ENCODE measurements at places on chromosomes 6 and 20.

DNA sequence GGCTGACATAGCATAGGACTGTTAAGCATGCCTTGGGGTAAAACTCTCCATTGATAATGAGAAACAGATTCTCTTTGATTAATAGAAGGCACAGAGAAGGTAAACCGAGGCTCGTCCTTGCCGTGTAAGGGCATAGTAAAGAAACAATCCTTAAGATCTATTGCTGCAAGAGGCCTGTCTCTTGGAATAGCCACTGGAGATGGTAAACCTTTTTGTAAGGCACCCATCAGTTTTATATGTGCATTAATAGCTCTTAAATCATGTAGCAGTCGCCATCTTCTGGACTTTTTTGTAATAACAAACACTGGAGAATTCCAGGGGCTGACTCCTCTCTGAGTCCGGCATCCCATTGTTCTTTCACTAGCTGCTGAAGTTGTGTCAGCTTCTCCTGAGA lies 8.4 kb upstream of the ABHD12 start:
- H3K27me3 ChIP-seq = no peaks in the 10 kb centered on the region
- no peaks in the 10 kb centered on the region for H3K4me1 ChIP-seq
- no peak overlapping the region for H3K4me3 ChIP-seq
- H3K27ac ChIP-seq = no peak overlapping the region

DNA sequence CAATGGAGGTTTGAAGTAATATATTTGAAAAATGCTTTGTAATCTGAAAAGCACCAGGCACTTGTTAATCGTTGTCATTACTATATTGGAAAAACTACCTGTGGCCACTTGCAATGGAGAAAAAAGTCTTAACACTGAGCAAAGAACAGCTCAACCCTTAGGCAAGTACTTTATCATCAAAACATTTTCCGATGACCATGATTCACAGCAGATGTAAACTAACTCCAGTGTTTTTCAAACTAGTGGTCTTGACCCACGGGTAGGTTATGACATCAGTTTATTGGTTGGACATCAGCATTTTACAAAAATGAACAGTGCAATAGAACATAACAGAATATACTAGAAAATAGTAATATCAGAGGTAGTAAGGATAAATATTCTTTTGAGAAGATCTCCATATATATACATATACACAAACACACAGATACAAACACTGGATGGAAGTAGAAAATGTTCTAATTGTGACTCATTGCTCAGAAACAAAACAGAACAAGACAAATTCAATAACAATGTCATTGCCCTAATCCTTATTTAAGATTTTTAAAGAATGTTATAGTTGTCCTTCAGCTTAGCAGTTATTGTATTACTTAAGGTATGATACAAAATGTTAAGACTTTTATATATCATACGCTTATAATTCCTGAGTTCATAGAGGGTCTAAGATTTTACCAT lies 123.0 kb downstream of the PLCB1 start:
- no peaks in the 10 kb centered on the region for H3K27me3 ChIP-seq
- no peak overlapping the region for H3K4me3 ChIP-seq
- no peak for DNase-seq
- no peak overlapping the region for H3K27ac ChIP-seq
- H3K4me1 ChIP-seq = no peaks in the 10 kb centered on the region

GRCh38 chr20:45189067-45189609 lies 14.4 kb downstream of the PI3 start:
- H3K27me3 ChIP-seq = no peaks in the 10 kb centered on the region
- H3K27ac ChIP-seq = no peak overlapping the region
- H3K4me1 ChIP-seq = no peaks in the 10 kb centered on the region

- no peak overlapping the region for H3K27ac ChIP-seq
- no peak for DNase-seq
- peaks cover 3% of the 10 kb centered on the region for H3K27me3 ChIP-seq
- no peaks in the 10 kb centered on the region for H3K36me3 ChIP-seq
- H3K4me1 ChIP-seq = peaks cover 6% of the 10 kb centered on the region
Observed at GRCh38 chr6:75935473-75935793, 137.0 kb downstream of the IMPG1 start.

DNA sequence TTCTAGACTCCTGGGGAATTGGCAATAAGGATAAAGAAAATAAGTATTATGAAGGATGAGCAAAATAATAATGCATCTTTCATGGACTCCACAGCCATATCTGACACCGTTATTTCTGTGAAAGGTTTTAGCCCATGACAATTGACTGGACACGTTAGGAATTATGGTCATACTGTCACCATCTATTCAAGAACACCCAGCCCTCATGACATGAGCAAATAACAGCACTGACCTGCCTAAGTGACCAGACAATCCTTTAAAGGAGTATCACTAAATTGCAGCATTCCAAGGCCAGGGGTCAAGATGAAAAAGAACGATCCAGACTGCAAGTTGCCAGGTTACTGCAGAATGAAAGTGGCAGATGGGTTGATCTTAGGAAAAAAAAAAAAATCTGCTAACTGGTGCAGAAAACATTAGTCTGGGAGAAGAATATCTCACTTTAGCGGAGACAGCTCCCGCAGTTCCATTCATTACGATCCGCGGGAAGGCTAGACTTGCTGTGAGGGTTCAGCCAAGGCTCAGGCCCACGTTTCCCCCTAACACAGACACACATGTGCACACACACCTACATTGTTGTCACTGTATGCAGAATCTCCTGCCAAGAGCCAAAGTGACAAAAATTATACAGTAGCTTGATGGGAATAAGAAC lies 237.7 kb upstream of the AGPAT4 start:
- no peaks in the 10 kb centered on the region for H3K4me1 ChIP-seq
- H3K36me3 ChIP-seq = no peaks in the 10 kb centered on the region
- no peak overlapping the region for H3K4me3 ChIP-seq
- H3K27ac ChIP-seq = no peak overlapping the region

DNA sequence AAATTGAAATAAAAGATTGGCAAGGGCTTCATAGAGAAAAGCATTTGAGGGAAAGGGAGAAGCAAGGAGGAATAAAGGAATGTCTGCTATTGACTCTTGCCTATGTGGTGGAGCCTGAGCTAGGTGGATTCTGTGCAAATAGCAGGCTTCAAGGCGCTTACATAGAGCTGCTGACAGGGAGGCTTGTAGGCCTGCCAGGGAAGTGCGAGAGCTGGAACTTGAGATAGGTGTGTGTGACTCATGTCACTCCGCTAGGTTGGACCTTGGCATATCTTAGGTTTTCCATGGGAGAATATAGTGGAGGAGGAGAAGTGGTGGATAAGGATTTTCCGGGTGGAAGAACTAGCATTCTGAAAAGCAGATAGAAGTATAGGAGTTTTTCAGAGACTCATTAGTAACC lies 14.0 kb downstream of the SNRNP48 start:
- H3K27me3 ChIP-seq = no peaks in the 10 kb centered on the region
- no peak overlapping the region for H3K4me3 ChIP-seq
- H3K36me3 ChIP-seq = peaks cover 68% of the 10 kb centered on the region
- no peaks in the 10 kb centered on the region for H3K4me1 ChIP-seq
- no peak for DNase-seq

DNA sequence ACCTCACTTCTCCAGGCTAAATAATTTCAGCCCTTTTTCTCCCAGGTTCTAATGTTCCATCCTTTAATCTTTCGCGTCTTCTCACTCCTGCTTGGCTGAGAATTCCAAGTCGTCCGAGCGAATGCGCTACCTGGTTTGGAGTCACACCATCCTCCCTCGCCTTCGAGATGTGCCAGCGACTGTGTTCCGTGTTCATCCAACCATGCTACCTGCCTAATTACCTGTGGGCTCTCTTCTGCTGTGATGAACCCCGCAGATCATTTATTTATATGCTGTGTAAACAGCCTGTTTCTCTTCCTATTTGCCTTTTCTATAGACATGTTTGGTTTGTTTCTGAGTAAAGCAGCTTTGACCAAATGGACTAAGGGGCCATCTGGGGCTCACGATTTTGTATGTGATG lies 83.5 kb upstream of the TMEM181 start:
- H3K27me3 ChIP-seq = no peaks in the 10 kb centered on the region
- H3K27ac ChIP-seq = no peak overlapping the region
- H3K36me3 ChIP-seq = peaks cover 14% of the 10 kb centered on the region
- no peaks in the 10 kb centered on the region for H3K4me1 ChIP-seq

GRCh38 chr20:25100914-25101313 lies 19.0 kb upstream of the VSX1 start:
- no peak overlapping the region for H3K27ac ChIP-seq
- H3K4me1 ChIP-seq = peaks cover 2% of the 10 kb centered on the region
- H3K36me3 ChIP-seq = no peaks in the 10 kb centered on the region
- H3K4me3 ChIP-seq = no peak overlapping the region
- DNase-seq = no peak

DNA sequence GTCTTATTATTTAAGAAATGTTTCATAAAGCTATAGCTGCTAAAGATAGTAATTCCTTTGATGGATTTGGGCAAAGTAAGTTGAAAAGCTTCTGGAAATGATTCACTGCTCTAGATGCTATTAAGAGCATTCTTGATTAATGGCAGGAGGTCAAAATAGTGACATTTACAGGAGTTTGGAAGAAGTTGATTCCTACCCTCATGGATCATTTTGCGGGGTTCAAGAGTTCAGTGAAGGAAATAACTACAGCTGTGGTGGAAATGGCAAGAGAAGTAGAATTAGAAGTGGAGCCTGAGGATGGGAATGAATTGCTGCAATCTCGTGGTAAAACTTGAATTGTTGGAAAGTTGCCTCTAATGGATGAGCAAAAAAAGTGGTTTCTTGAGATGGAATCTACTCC lies 316.1 kb downstream of the UTRN start:
- no peak overlapping the region for H3K27ac ChIP-seq
- H3K4me1 ChIP-seq = peaks cover 3% of the 10 kb centered on the region
- H3K36me3 ChIP-seq = no peaks in the 10 kb centered on the region
- no peak overlapping the region for H3K4me3 ChIP-seq
- H3K27me3 ChIP-seq = no peaks in the 10 kb centered on the region

DNA sequence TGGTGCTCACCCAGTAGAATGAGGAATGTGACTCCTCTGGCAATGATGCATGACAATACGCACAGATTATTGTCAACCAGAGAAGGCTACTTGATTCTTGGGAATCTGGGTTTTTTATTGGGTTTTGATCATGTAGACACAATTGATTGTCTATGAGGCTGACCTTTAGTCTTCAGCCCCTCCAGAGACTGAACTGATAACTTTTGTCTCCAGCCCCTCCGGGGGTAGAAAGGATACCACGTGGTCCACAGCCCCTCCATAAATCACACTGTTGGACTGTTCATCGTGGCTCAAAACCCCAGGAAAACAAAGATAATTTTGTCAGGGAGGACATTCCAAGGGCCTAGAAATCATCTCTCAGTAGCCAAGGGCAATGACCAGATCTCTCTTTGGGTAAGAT lies 57.5 kb upstream of the ADGRF5 start:
- no peak overlapping the region for H3K4me3 ChIP-seq
- H3K27ac ChIP-seq = no peak overlapping the region
- no peaks in the 10 kb centered on the region for H3K27me3 ChIP-seq
- DNase-seq = no peak
- no peaks in the 10 kb centered on the region for H3K36me3 ChIP-seq
- H3K4me1 ChIP-seq = no peaks in the 10 kb centered on the region

- no peaks in the 10 kb centered on the region for H3K36me3 ChIP-seq
- peaks cover 43% of the 10 kb centered on the region for H3K4me1 ChIP-seq
- DNase-seq = no peak
- H3K4me3 ChIP-seq = no peak overlapping the region
- H3K27me3 ChIP-seq = no peaks in the 10 kb centered on the region
- H3K27ac ChIP-seq = no peak overlapping the region
Observed at GRCh38 chr6:33857093-33857931, 53.5 kb upstream of the MLN start.

DNA sequence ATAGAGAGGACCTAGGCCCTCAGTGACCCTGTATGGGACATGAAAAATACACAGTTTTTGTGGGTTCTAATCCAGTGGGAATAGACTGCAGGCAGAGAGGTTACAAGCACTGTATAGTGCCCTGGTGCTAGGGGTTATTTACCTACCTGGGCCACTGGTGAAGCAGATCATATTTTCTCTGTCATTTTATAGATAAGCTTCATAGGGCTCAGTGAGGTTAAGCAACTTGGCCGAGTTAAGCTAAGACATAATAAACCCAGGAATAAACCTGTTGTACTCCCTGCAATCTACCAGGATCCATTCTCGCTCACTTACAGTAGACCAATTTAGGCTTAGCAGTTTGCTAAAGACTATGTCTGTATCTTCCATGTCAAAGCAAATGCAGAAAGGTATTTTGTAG lies 340.6 kb upstream of the KHDRBS2 start:
- no peaks in the 10 kb centered on the region for H3K36me3 ChIP-seq
- no peak overlapping the region for H3K4me3 ChIP-seq
- H3K4me1 ChIP-seq = no peaks in the 10 kb centered on the region
- DNase-seq = no peak
- no peak overlapping the region for H3K27ac ChIP-seq

DNA sequence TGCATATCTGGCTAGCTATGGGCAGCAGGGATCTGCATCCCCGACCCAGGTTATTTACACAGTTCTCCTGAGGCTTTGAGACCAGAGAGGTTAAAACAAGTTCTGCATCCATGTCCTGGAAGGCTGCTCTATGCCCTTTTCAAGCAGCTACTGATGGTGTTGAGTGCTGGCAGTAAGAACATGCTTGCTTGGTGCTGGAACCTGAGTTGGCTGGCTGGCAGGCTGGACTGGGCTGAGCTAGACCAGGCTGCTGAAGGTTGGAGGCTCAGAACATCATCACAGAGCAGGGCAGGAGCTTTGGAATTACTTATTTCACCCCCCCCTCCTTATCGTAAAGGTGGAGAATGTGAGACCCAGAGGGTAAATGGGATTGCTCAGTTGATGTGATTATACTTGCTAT lies 16.9 kb upstream of the LRFN2 start:
- no peak for DNase-seq
- no peaks in the 10 kb centered on the region for H3K36me3 ChIP-seq
- H3K4me1 ChIP-seq = no peaks in the 10 kb centered on the region
- H3K27ac ChIP-seq = no peak overlapping the region
- H3K27me3 ChIP-seq = peaks cover 2% of the 10 kb centered on the region
- H3K4me3 ChIP-seq = no peak overlapping the region

DNA sequence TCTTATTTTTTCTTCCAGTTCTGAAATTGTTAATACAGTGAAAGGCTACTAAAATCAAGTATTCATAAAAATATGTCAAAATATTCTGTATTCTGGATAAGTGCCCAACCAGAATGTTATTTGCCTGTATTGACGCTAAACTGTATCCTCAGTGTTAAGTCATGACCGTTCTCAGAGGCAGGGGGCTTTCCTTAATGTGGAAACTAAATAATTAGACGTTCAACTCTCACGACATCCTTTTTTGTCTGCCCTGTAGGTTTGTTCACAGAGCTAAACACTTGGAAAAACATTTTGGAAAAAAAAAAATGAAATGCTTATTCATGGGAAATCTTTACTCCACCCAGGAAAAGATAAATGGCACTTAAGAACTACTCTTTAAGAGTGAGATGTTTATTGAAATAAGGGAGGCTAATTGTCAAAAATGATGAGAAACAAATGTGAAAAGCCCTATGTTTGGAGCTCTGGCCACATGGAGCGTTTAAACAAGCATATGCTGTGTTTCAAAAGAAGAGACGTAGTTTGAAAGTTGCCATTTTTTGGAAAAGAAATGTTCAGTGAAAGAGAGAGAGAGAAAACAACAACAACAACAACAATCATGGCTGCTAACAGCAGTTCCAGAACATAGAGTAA lies 453.1 kb upstream of the MARCKS start:
- no peaks in the 10 kb centered on the region for H3K27me3 ChIP-seq
- no peak overlapping the region for H3K4me3 ChIP-seq
- H3K27ac ChIP-seq = no peak overlapping the region
- H3K4me1 ChIP-seq = no peaks in the 10 kb centered on the region
- no peaks in the 10 kb centered on the region for H3K36me3 ChIP-seq
